ENCODE measurements at places on chromosomes 16 and 17.

- DNase-seq: no peak
Observed at GRCh38 chr16:27370318-27370717, 31.7 kb upstream of the IL21R start.

DNA sequence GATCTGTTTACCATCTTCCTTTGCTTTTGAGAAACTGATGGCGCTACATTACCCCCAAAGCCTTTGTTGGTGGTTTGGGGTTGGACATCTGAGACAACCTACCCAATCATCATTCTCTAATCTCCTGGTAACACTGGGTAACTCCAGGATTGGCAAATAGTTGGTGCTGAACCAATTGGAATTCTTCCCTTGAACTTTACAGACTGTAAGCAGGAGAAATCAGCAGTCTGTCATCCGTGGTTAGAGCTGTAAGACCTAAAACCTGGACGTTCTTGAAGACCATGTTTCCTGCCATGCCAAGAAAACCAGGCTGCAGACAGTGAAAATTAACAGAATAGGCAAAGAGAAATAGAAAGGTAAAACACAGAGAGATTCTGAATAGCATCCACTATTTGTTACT is 398.8 kb upstream of the SALL1 start:
- no peak for DNase-seq

GRCh38 chr17:82561429-82562035 is 42.0 kb downstream of the FOXK2 start:
- DNase-seq: no peak

DNA sequence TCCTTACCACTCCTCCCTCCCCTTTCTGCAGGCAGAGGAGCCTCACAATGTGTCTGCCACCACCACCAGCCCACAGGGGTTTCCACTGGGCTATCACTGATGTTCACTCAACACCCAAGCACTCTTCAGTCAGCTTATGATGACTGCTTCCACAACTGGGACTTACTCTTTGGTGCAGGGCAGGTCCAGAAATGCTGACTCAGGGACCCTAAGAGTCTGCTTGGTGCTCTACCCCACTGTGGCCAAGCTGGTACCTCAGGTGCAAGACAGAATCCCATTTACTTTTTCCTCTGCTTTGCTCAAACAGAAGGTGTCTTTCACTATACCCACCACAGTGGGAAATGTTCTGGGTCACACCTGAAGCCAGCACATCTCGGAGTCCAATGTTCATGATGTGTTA is 40.1 kb downstream of the ZNF267 start:
- no peak for DNase-seq

GRCh38 chr17:1713878-1714426 is 3.8 kb upstream of the TLCD2 start:
- DNase-seq: no peak

GRCh38 chr16:77910021-77910420 is 112.3 kb upstream of the CLEC3A start:
- DNase-seq: no peak

DNA sequence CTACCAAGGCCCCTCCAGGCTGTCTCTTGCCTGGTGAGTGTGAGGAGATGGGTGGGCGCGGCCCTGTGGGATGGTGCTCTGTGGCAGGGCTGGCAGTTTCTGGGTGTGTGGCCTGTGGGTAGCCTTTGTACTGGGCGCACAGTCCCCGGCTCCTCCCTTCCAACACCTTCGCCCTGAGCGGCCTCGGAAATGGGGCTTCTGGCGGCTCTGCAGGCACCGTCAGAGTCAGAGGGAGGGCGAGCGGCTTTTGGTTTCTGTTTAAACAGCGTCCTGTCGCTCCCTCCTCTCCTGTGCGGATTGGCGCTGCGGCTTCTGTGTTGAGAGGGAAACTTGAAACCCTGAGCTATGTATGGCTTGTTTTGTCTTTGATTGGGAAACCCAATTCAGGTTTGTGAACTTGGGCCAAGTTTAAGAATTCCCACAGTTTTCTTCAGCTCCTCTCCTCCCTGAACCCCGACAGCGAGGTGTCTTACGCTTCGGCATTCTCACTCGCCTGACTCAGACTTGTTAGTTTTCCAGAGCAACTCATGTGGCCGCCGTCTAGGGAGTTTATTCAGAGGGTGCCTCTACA is 8.3 kb upstream of the ZNF750 start:
- DNase-seq: no peak

- DNase-seq: peak; percentile 51
Observed at GRCh38 chr17:37725021-37725595, 19.8 kb downstream of the HNF1B start.

Data from hematopoietic multipotent progenitor cell treated with erythropoietin and hydrocortisone succinate and interleukin-3 and kit ligand, for 15 days (in vitro differentiated cells).